ENCODE measurements at places on chromosomes 7 and 10.

- DNase-seq, result no peak
Observed at GRCh38 chr10:15144788-15145187, 23.7 kb downstream of the NMT2 start.

- DNase-seq, result no peak
Observed at GRCh38 chr7:144388950-144389349, 14.5 kb downstream of the NOBOX start.

DNA sequence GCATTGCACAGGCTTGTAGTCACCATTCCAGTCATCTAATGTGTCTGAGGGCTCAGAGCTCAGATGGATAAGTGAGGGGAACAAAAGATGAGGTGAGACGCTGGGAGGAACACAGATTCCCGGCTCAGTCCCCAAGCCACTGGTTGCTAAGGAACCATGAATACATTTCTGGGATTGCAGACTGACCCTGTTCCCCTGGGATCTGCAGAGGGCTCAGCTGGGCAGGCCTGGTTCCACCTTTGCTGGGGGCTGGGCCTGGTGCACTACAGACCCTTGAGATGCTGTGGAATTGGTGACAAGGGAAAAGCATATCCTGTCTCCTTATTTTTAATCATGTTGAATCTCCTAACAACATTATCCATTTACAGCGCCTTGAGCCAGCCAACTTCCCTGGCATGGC lies 19.2 kb downstream of the ELFN1 start:
- no peak for DNase-seq

GRCh38 chr10:42578019-42578418 lies 60.4 kb downstream of the ZNF33B start:
- DNase-seq, result no peak

DNA sequence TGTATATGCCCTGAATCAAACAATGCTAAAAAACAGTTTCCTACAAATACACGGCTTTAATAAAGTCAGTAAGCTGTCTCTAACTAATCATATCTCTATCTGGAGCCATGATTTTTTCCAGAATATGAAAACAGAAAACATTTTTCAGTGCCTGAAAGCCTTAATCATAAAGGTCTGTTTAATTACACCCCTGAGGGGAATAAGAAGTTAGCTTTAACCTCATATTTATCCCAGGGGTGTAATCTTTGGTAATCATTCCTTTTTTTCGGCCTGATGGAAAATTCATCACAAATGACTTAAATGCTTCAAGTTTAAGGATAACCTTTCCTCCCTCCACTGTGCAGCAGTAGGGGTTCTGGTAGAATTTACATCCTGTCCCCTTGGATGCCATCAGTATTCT lies 124.2 kb downstream of the ATE1 start:
- DNase-seq, result no peak

DNA sequence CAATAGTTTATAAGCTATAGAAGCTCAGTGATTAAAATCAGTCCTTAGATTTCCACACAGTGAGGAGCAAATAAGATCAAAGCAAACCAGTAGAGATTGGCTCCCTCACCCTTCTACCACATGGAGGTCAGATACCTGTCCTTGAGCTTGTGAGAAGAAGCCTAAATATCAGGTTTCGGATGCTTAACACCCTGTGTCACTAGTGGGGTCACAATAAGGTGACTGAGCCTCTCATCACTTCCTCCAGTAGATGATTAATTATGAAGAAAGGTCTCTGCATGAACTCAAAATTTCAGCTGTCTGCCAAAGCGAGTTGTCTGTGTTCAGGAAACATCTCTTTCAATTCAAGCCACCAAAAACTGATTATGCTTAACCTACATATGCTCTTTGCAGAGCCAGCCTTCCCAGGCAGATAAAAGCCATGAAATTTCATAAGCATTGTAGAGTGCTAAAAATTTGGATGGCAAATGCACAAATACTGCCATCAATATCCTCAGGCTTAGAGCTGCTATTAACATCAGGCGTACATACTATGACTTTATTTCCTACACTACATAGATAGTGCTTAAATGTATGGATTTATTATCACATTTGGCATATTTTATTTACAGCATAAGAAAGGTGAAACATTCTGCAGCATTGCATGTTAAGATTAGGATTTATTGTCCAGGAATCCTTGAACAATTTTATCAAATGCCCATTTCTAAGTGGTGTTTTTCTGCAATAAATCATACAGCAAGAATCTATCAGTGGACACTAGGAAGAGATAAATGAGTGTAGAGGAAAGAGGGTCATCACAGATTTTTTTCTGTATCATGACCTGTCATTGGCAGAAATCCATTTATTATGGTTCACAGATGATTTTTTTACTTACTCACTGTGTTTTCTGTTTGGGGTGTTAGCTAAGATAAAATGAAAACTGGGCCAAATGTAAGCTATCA lies 285.1 kb upstream of the SP8 start:
- no peak for DNase-seq

GRCh38 chr10:117796130-117796745 lies 250.5 kb downstream of the RAB11FIP2 start:
- no peak for DNase-seq

DNA sequence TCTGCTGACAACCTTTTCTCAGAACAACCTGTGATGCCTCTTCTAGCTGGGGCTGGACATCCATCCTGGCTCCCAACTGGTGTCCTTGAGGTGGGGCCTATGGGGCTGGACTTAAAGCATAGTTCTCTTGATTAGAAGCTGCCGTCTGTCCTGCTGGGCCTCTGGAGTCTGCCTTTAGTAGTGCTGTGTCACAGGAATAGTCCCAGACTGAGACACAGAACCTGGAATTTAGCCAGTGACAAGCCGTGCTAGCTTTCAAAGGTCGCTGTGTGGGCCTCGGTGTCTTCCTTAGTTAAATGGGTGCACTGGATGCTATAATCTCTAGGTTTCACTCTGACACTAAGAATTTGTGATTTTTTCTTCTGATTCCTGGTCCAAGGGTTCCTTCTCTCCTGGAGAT lies 41.2 kb downstream of the GPR141 start:
- DNase-seq, result no peak

DNA sequence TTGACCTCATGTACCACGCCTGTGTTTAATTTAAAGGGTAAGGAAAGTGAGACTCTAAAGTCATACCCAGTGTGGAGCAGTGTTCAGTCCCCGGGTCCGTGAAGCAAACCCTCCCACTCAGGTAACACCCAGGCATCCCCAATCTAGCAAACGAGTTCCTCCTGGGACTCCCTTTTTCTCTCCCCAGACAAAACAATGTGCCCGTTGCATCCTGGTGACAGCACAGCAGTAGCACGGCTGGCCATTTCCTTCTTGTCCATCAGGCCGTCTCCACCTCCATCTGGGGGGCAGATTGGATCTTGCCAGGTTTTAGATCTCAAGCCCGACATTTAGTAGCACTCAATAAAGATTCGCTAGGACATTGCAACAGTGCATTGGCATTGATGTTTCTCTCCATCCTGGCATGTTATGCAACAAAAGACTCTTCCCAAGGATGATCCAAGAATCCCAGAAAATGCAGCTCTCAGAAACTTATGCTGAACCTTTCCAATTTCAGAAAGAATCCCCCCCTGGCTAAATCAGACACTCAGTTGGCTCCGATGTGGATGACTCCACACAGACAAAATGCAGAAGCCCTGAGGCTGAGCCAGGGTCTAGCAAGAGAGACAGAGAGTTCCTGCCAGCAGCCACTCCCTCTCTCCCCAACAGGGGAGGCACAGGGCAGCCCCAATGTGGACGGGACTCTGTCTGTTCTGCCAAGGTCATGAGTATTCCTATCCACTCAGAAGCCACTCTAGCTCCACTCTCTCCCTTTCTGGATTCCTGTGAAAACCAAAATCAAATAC lies 274.5 kb upstream of the MGMT start:
- DNase-seq, result no peak
